ENCODE measurements at places on chromosomes 7 and 10. TPM values are rescaled to one million over a fixed set of nuclear protein-coding genes. Genes with fewer than 3 reads are reported as not detected.

DNA sequence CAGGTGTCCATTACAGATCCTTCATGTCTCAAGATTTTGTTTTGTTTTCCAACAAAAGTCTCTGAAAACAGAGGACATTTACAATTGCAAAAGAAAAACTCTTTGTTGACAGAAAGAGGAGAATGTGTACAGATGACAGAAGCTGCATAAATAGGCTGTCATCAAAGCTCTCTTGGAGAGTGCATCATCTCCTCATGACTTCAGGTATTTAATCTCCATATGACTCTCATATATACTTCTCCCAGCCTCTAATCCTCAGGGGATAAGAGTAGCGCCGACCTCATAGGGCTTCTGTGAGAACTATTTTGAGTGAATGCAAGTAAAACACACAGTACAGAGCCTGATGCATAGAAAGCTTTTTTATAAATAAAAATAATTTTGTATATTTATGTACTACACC lies 48.1 kb upstream of the SEPTIN7 start:
- no peak for DNase-seq

GRCh38 chr7:14275356-14275755 lies 285.9 kb upstream of the ETV1 start:
- DNase-seq: no peak

Gene CXCL12
- total RNA-seq: 56.2 TPM

- DNase-seq: no peak
Observed at GRCh38 chr7:93176992-93177580, 28.9 kb upstream of the SAMD9L start.

GRCh38 chr10:14382022-14382421 lies 51.3 kb upstream of the FRMD4A start:
- no peak for DNase-seq

DNA sequence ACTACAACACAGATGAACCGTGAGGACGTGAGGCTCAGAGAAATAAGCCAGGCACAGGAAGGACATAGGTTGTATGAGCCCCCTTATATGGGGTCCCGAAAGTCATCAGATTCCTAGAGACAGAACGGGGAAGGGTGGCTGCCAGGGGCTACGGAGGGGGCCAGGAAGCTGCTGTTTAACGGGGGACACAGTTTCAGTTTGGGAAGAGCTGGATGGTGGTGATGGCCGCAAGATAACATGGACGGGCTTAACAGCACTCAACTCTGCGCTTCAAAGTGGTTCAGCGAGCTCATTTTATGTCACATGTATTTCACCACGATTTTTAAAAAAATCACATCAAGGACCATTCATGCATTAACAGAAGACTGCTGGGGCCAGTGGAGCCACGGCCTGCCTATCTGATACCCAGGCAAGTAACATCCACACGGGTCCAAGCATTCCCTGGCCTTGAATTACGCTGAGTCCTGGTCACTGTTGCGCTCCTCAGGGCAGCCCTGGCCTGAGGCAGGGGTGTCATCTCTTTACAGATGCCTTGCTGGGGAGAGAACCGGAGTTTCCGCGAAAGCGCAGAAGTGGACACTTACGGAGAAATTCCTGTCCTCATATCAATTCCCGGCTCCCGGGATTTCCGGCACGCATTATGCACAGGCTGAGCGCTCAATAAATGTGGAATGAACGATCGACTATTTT lies 1.5 kb downstream of the CARD11 start:
- DNase-seq: no peak

GRCh38 chr7:102155821-102156441 lies 130.7 kb upstream of the SH2B2 start:
- no peak for DNase-seq

DNA sequence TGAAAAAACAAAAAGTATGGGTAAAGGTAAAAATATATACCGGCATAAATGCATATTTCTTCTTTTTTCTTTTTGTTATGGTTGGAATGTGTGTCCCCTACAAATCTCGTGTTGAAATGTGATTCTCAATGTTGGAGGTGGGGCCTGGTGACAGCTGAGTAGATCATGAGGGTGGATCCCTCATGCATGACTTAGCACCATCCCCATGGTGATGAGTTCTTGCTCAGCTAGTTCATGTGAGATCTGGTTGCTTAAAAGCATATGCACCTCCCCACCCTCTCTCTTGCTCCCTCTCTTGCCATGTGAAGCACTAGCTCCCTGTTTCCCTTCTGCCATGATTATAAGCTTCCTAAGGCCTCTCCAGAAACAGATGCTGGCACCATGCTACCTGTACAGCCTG lies 93.3 kb downstream of the HYCC1 start:
- DNase-seq: no peak

GRCh38 chr7:132520591-132521280 lies 55.5 kb downstream of the PLXNA4 start:
- no peak for DNase-seq

GRCh38 chr10:5951721-5952407 lies 25.5 kb downstream of the IL15RA start:
- DNase-seq: no peak

Gene MYH16
- not detected for total RNA-seq

- peak; percentile 86 for DNase-seq
Observed at GRCh38 chr10:96610817-96611216, 24.0 kb upstream of the TM9SF3 start.

DNA sequence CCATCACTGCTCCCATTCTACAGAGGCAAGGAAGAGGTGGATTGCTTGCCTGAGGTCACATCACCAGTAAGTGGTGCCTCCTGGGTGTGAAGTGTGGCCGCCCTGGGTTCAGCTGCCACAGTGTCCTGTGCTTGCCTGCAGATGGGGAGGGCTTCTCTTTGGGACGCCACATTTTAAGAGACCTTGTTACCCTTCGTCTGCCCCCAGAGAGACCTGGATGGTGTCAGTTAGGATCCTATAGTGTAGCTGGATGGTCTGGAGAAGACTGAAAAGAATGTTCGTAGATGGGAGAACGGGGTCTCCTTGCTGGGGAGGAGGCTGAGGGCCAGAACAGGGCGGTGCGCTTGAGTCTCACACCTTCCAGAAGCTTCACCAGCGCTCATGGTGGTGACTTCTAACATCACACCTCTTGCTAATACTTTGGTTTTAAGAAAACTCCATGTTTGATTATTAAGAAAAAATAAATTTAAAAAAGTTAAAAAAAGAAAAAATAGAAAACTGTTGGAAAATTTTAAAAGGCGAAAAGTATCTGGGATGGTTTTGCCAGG lies 2.3 kb downstream of the DOCK1 start:
- DNase-seq: no peak

Gene GPR37
- 1.5 TPM for total RNA-seq

DNA sequence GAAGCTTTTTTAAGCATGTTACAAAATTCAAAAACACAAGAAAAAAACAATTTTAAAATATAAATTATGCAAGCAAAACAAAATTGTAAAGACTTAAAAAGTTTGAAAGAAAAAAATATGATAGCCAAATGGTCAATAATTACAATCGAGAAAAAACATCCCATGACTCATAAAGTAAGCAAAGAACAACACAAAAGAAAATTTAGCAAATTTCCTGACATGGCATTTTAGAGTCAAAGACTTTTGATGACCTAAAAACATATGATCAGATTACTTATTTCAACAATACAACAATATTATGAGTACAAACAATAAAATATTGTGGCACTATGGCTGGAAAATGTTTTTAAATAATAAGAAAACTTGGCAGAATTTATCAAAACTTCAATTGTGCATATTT lies 312.1 kb upstream of the MEOX2 start:
- no peak for DNase-seq

- peak; percentile 36 for DNase-seq
Observed at GRCh38 chr7:98387544-98388226, 13.2 kb downstream of the BAIAP2L1 start.

DNA sequence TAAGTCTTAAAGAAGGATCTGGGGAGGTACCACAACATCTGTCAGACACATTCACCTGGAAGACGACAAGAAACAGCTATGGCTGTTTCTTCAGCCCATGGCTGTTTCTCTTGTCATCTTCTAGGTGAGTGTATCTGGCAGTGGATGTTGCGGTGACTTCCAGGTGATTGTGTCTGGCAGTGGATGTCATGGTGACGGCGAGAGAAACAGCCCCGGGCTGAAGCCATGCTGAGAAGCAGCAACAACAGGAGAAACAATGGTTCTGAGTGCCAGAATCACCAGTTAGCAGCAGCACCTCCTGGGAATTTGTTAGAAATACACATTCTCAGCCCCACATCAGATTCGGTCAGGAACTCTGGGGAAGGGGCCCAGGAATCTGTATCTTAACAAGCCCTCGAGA lies 68.6 kb upstream of the SYPL1 start:
- no peak for DNase-seq

Gene TLX1
- total RNA-seq: 0.52 TPM

GRCh38 chr10:343231-344220 lies 208.3 kb downstream of the ZMYND11 start:
- no peak for DNase-seq

- DNase-seq: no peak
Observed at GRCh38 chr10:124367414-124367813, 51.3 kb downstream of the OAT start.

DNA sequence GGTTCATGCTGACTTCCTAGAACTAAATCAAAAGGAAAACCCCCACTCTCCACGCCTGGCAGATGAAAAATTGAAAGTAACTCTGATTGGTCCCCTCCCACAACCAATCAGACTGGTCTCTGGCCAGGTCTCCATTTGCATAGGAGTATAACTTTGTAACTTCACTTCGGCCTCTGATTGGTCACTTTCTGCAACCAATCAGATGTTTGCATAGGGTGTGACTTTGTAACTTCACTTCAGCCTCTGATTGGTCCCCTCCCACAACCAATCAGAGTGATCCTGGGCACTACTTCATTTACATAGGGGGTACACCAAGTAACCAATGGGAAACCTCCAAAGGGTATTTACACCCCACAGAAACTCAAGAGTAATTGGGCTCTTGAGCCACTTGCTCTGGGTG lies 306.6 kb upstream of the PFKP start:
- DNase-seq: no peak

DNA sequence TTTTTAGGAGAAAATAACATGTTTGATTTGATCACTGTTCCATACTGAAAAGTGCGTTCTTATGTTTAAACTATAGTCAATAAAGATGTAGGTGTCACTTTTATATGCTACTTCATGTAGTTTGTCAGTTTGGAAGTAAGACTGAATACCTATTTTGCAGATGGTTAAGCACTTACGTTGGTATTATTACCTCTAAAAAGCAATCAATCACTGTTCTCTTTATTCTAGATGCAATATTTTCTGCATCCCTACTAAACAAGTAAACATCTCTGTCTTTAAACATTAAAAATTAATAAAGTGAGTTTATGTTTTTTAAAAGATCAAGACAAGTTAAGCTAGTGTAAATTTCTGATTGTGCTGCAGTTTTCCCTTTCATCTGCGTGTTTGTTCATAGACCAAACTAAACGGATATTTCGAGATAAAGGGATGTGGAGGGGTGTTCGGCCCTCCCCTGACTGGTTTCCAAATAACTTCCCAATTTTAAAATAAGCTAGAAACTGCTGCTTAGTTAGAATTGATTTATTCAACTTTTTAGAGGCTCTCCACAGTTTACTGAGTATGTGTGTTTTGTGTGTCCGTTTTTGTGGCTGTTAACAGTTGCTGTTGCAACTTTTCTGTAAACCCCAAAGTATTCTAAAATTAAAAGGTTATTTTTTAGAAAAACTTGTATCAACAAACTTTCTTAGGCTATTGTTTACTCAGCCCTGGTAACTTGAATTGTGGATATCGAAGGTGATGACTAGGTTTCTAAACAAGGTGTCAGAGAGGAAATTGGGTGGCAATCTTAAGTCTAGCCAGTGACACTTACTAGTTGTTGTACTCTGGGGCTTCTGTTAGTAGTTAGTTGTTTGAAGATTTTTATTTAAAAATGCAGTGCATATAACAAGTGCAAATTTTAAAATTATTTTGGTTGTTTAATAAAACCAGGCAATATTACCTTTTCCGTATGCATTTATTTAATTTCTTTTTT lies 974 bp downstream of the KIF11 start:
- no peak for DNase-seq

Gene HGF
- total RNA-seq: 0.96 TPM

Gene DPP6
- total RNA-seq: 3.9 TPM

DNA sequence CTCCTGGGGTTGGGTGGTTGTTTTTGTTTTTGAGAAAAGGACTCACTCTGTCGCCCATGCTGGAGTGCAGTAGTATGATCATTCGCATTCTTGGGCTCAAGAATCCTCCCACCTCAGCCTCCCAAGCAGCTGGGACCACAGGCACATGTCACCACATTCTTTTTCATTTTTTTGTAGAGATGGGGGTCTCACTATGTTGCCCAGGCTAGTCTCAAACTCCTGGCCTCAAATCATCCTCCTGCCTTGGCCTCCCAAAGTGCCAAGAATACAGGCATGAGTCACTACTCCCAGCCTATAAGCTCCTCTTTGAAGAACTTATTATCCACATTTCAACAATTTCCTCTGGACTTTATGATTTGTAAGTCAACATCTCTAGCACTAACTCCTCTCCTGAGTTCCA lies 102.7 kb downstream of the KMT2C start:
- DNase-seq: no peak

- DNase-seq: no peak
Observed at GRCh38 chr7:152520861-152521302, 85.1 kb upstream of the KMT2C start.

Gene CLRN3
- 76.8 TPM for total RNA-seq

- DNase-seq: no peak
Observed at GRCh38 chr7:20475756-20476155, 139.7 kb upstream of the ABCB5 start.
